ENCODE measurements at places on chromosomes 11 and 22.

GRCh38 chr11:76768088-76768908 lies 14.9 kb upstream of the TSKU start:
- DNase-seq: peak; percentile 20

- DNase-seq: no peak
Observed at GRCh38 chr11:33655842-33656600, 44.6 kb downstream of the C11orf91 start.

DNA sequence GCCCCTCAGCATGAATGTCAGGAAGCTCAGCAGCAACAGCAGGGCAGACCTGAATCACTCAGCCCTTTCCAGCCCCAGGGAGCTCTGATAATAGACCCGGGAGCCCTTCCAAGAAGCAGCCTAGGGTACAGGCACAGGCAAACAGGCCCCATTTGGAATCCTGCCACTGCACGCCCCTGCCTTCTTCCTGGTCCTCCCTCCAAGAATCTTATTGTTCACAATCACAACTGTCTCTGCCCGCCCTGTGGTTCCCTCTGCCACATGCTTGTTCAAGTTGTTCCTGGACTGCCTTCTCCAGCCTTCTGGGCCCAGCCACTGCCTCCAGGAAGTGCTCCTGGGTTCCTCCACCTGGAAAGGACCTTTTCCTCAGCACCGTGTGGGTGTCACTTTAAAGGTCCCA lies 54.6 kb downstream of the LRRC32 start:
- no peak for DNase-seq

DNA sequence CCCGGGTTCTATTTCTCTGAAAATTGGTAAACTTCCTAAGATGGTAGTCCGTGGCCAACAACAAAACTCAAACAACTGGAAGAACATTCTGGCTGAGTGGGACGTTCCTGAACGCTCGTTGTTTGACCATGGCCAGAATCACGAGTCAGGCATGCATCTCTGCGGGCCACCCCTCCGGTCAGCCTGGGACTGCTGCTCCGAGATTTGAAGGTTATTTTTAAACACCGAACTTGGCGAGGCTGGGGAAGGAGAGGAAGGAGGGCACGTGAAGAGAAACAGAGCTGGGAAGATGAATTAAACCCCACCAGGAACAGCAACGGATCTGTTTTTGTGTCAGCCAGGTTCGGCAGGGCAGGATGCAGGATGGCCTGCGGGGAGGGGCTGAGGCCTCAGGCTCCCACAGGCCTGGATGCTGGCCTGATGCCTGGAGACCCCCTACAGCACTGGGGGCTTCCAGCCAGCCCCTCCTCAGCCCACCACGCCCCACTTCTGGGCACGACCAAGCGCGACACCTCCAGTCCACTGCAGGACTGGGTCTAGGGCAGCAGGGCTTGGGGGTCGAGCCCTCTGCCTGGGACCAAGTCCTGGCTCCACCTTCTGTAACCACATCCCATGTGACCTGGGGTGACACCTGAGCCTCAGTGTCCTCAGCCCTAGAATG lies 5.1 kb downstream of the SHISAL1 start:
- no peak for DNase-seq

DNA sequence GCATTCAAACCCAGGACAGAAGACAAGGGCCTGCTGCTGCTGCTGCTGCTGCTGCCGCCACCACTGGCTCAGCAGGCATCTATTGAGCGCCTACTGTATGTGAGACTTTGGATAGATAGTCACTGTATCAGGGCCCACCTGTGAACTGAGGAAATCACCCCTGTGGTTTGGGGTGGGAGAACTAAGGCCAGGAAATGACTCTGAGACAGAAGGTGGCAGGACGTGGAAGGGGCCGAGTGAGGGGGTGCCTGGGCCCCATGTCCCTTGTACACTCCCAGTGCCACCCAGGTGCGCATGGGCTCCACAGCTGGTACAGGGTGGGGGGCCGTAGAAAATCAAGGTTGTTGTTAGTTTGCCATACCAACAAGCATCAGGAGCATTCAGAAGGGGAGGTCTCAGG lies 50.6 kb downstream of the ARHGAP8 start:
- no peak for DNase-seq

DNA sequence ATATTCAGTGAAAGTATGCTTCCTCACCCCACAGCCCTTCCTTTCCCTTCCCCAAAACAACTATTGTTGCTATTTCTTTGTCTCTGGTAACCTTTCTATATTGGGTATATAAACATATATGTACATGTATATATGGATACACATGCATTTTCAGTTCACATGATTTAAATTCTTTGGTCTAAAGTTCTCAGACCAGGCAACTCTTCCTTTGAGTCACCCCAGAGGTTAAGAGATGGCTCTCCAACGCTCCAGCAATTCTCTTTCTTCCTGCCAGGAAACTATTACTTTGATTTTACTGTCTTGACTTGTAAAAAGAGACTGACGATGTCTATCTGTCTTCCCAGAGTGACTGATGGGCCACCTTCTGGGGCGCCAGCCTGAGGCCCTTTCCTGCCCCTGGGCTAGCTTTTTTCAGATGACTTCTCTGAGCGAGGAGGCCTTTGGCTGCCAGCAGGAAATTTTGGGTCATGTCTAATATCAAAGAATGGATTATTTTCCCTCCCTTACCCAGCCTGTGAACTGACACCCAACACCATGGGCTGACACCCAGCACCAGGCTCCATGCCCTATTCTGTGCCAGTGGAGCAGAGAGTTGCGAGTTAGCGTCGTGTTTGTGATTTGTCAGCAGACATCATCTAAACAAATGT lies 14.4 kb upstream of the ST3GAL4 start:
- no peak for DNase-seq

DNA sequence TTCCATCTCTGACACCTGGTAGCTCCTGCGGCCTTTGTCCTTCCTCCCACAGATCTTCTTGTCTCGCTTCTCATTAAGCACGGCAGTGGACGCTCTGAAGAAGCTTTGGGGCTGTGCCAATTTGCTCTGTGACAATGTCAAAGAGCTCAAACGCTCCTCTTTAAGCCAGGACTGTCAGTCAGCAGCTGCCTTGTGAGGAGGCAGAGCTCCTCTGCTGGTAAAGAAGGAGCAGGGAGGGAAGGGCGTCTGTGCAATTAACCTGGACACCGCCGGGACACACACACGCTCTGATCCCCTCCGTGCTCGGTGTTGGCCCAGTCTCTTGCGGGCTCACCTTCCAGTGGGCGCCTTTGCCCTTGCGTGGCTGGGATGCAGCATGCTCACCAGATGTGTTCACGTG lies 373.9 kb downstream of the BRD1 start:
- no peak for DNase-seq

Measured in activated T-helper 1 cell treated with anti-CD3 and anti-CD28 coated beads, Interleukin-12 subunit alpha, Interleukin-12 subunit beta, Interleukin-2, Interleukin-4 antibody, amounts not matched to agents 30 ng/mL and 10 ng/mL and 1 ng/mL, durations not matched to agents 14 hours and 24 hours and 36 hours (primary cell).